Ureter (tissue), 1 donor: ENCODE measurements at places on chromosomes 16 and 17.

- no peak for DNase-seq
Observed at GRCh38 chr17:75450270-75450669, 6.2 kb upstream of the TMEM94 start.

- no peak for DNase-seq
Observed at GRCh38 chr16:64830653-64831052, 291.2 kb downstream of the CDH11 start.

- no peak for DNase-seq
Observed at GRCh38 chr16:48335961-48336360, 49.3 kb downstream of the SIAH1 start.

DNA sequence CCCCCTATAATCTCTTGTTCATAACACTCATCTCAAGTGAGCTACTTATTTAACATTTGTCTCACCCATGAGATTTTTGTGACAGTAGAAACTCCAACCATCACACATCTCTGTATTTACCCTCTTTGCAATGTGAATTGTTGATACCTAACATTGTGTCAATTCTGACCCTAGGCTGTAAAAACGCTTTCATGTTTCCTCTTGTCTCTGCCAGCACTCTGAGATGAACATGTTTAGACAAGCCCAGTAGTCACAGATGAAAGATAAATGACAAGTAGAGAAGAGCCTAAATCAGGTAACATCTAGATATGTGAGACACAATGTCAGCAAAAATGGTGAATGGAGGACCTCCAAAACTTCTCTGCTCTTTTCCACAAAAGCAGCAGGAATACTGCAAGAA, 1254.5 kb upstream of the GOT2 start:
- DNase-seq, result no peak

DNA sequence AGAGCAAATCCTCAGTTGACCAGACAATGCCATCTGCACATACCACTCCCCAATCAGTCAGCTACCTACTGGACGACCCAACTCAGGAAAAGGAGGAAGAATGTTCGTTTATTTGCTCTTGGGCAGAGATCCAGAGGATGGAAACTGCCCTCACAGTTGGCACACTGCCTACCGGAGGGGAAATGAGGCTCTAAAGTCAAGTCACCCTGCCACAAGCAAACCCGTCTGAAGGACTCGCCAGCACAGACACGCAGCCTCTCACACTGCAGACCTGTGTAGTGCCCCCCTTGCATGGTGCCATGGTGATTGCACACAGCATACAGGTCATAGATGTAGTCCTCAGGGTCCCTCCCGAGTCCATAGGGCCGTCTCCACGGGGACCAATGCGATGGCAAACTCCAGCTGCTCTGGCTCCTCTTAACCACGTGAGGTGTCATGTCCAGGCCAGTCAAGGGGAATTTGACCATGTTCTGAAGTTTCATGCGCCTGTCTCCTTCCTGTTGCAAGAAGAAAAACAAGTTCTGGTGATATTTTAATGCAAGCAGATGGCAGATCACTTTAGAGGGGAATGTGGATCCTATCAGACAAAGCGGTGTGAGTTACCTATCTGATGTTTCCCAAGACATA, 69.5 kb downstream of the USP31 start:
- DNase-seq, result peak; percentile 71

DNA sequence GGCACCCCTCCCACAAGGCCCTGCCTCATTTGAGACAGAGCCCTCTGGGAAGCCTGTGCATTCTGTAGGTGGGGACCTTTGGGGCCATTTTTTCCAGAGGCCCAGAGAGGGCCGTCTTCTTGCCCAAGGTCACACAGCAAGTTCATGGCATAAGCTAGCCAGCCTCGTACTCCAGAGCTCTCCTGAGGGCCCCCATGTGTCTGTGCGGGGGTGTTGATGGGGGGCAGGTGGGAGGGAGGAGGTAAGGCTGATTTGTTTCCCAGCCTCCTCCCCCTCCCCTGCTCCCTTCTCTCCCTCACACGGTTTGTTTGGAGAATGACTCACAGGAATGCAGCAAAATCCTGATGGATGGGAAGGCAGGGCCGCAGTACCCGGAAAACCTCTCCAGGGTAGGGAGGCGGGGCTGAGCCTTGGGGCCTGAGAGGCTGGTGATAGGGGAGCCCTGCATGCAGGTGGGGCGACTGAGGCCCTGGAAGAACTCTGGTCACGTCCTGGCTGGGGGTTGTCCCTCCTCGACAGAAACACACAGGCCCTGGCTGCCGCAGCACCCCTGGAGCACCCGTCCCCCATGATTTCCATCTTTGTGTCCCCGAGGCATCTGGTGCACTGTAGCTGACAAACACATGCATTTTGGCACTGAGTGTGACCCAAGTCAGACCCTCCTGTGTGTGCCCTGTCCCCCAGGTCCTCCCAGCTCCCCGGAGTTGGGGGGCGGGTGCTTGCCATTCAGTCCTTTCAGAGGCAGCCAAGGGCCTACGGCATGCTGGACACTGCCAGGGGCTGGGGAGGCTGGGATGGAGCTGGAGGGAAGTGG, 29.7 kb downstream of the RAI1 start:
- DNase-seq, result peak; percentile 94
